ENCODE measurements at places on chromosomes 3 and 15. TPM values are rescaled to one million over a fixed set of nuclear protein-coding genes. Genes with fewer than 3 reads are reported as not detected.

GRCh38 chr15:89928421-89928820 lies 15.7 kb upstream of the ARPIN start:
- DNase-seq: no peak

Gene CGGBP1
- 49.6 TPM for polyA plus RNA-seq

Gene ONECUT1
- polyA plus RNA-seq: not detected

DNA sequence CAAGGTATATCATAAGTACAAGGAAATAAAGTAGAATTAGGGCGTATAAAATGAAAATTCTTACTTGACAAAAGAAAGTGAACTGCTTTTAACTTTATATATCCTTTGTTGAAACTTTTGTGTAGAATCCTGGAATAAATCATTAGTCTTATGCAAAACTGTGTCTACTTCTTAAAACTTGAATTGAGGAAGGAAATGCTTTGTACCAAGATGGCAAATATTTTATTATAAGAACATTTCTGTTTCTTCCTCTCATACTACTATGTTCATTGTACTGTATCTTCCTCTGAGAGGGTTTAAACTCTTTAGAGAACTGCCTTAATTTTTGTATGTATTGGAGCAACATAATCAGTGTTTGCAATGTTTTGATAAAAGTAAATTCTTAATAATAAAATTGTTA lies 42.0 kb downstream of the RASA2 start:
- DNase-seq: no peak

- no peak for DNase-seq
Measured at GRCh38 chr3:11188231-11188630, 33.9 kb downstream of the HRH1 start.

Gene PCSK6
- polyA plus RNA-seq: 9.7 TPM

Gene ELL3
- 4.2 TPM for polyA plus RNA-seq

Gene GOLGA8T
- not detected for polyA plus RNA-seq

Gene C3orf22
- 0.35 TPM for polyA plus RNA-seq

Gene SLC22A14
- polyA plus RNA-seq: 0.20 TPM

- DNase-seq: peak; percentile 2
Measured at GRCh38 chr3:180199417-180199995, 162.8 kb upstream of the PEX5L start.

Data from muscle of leg (tissue), 16 donors.